ENCODE measurements at places on chromosomes 4 and X.
A peak's percentile ranks its signal among the peaks of the same experiment; 100 is the strongest.

- peak; percentile 12 for DNase-seq
These were observed 374.1 kb upstream of the RASGEF1B start for GRCh38 chr4:81845761-81846160.

- no peak for DNase-seq
These were observed 67.4 kb downstream of the AFF2 start for GRCh38 chrX:148567779-148568178.

DNA sequence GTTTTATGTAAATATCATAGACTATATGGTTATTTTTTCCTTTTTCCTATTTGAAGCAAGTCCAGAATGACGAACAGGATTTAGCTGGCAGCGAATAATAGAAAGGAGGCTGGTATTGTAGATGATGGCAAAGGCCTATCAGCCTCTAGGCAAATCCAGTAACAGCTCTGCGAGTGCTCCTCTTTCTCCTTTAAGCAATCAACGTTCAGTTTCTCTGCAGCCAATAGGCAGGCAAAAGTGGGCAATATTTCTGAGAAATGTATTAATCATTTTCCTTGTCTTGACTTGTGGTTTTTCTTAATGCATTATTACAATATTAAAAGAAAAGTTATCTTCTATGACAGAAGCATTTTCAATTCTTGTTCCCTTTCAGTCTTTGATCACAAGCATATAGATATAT is 183.3 kb downstream of the SH3KBP1 start:
- DNase-seq, result no peak

DNA sequence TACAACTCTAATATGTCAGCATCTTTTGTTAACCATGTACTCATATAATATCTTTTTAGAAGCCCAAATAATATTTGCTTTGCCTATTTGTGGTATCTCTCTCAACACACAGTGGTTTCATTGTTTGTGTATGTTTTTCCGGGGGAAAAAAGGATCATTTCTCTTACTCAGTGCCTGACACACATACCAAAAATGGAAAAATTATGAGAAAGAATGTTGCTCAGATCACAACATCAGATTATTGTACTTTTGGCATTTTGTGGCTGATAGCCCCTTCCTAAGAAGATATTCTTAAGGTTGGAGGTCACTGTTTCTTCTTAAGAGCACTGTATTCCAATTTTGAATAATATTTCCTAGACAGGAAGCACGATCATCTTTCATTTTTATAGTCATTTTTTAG is 93.6 kb downstream of the PDLIM5 start:
- peak; percentile 81 for DNase-seq

- DNase-seq, result peak; percentile 85
These were observed 11.4 kb downstream of the RNF175 start for GRCh38 chr4:153748378-153748777.

DNA sequence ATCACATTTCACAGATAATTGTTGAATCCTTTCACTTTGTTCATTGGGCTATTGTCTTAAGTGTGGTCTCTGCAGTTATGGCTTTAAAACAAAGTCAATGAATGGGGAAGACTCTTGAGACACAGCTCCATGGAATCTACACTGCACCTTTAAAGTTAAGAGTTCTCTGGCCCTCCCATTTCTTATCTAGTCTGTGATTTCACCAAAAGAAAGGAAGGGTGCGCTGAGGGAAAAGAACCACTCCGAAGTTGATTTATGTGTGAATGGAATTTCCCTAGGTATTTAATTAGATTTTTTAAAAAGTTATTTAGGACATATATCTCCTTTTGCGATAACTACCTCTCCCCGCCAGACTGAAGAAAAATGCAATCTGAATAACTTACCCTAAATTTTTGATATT is 2.5 kb downstream of the SEPTIN11 start:
- DNase-seq, result peak; percentile 36

- DNase-seq, result peak; percentile 33
These were observed 45.4 kb downstream of the BMPR1B start for GRCh38 chr4:94803181-94803580.

DNA sequence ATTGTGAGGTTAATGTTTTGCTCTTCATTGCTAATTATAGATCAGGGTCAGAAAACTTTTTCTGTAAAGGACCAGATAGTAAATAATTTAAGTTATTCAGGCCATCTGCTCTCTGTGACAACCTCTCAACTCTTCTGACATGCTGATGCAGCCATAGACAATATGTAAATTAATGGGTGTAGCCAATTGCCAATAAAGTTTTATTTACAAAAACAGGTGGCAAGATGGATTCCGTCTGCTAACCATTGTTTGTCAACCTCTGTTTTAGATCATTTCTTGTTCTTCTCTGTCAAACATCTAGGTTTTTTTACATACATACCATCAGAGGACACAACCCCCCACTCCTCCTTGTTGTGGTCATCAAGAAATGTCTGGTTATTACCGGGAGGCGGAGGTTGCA is 33.7 kb downstream of the ASB9 start:
- DNase-seq, result no peak

GRCh38 chr4:87068583-87069021 is 133.8 kb downstream of the AFF1 start:
- peak; percentile 35 for DNase-seq

DNA sequence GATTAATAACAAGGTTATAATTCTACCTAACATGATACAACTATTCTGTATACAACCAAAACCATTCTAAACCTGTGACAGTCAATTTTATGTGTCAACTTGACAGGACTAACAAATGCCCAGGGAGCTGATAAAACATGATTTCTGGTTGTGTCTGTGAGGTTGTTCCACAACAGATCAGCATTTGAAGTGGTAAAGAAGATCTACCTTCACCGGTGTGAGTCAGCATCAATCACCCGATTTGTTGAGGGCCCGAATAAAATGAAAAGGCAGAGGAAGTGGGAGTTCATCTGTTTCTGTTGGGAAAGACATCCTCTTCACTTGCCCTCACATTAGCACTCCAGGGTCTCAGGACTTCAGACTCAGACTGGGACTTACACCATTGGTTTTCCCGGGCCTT is 187.9 kb downstream of the MAB21L2 start:
- no peak for DNase-seq

GRCh38 chr4:185672151-185672550 is 136.8 kb upstream of the PDLIM3 start:
- DNase-seq, result no peak

DNA sequence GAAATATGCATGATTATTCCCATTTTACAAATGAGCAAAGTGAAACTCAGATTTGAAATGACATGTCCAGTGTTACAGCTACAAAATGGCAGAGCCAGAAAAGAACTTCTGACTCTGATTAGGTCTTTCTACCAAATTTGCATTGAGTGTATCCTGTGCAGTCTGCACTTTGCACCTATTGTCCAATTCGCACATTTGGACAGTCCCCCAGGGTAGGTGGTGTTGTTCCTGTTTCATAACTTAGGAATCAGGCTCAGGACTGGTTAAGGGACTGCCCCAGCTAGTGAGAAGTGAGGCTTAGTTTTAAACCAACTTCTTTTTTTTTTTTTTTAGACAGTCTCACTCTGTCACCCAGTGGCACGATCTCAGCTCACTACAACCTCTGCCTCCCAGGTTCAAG is 137.9 kb upstream of the NALF2 start:
- DNase-seq, result no peak

DNA sequence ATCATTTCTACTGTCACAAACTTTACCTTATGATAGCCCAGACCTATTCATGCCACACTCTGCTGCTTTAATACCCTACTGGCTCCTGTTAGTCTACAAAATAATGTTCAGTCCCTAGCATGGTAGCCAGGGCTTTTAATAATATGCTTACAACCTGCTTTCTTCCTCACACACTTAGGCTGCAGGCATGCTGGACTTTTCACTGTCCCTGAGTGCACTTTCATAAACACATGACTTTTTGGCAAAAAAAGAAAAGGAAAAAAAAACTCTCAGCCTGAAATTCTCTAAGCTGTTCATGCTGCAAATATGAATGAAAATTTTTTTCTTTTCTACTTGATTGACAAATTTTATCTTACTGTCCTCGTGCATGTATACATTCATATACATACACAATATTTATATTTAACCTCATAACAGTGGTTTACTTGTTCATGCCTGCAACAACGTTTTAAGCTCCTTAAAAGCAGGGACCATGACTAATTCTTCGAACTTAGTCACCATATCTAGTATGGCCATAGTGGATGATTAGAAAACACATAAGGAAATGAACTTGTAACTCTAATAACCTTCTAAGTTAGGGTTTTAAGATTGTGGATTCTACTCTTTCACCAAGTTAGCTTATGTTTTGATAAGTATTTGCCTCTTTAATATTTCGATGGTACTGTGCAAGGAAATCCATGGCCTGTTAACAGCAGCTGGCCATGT is 229.5 kb downstream of the SPCS3 start:
- DNase-seq, result peak; percentile 54

GRCh38 chr4:113070755-113071154 is 21.3 kb downstream of the ANK2 start:
- DNase-seq, result no peak

GRCh38 chr4:138226351-138226750 is 15.8 kb downstream of the SLC7A11 start:
- no peak for DNase-seq

GRCh38 chr4:124262211-124263179 is 450.0 kb downstream of the ANKRD50 start:
- peak; percentile 95 for DNase-seq

GRCh38 chr4:169604131-169604900 is 8.1 kb downstream of the NEK1 start:
- DNase-seq, result peak; percentile 88

- peak; percentile 47 for DNase-seq
These were observed 254.4 kb upstream of the BOD1L1 start for GRCh38 chr4:13881892-13882291.

DNA sequence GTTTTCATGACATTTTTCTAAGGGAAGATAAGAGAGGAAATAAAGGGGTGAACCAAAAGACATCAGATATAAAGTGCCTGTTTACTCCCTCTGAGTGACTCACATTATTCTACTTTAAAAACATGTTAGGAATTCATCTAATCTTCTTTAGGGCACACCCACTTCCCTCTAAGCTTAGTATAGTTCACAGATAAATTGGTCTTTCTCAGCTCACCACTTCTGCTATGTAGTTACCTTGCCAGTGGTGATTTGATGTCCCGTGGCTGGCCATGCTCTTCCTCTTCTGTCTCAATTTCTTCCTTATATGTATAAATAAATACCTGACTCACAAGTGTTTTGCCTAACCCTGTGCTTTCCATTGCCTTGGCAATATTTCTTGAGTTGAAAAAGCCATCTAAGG is 96.8 kb downstream of the PDLIM5 start:
- peak; percentile 95 for DNase-seq

GRCh38 chr4:6658597-6659075 is 18.2 kb downstream of the MRFAP1 start:
- DNase-seq, result peak; percentile 54

- no peak for DNase-seq
These were observed 56.2 kb downstream of the NAF1 start for GRCh38 chr4:163110442-163110841.

DNA sequence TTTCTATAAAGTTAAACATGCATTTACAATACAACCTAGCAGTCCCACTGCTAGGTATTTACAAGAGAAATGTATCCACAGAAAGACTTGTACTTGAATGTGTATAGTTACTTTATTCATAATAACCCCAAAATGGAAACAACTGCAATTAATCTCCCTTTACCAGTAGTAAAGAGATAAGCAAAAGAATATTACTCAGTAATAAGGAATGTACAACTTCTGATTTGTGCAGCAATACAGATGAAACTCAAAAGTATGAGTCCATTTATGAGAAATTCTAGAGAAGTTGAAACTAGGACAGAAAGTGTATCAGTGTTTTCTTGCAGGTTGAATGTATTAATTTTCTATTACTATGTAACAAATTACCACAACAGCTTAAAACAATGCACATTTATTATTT is 15.2 kb downstream of the USP53 start:
- DNase-seq, result peak; percentile 60

DNA sequence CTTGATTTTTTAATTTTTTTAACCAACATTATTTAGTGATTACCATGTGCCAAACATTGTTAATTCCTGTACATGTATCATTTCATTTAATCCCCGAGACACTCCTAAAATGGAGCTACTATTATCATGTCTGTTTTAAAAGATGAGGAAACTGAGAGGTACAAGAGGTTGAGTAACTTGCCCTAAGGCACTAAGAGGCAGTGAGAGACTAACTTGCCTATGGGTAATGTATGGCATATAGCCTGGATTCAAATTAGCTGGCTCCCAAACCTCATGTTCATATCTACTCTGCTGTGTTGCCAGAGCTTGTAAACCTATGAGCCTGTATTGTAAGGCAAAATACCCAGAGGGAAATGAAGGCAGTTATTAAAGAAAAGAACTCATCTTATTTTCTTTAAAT is 443.6 kb downstream of the IL15 start:
- no peak for DNase-seq

DNA sequence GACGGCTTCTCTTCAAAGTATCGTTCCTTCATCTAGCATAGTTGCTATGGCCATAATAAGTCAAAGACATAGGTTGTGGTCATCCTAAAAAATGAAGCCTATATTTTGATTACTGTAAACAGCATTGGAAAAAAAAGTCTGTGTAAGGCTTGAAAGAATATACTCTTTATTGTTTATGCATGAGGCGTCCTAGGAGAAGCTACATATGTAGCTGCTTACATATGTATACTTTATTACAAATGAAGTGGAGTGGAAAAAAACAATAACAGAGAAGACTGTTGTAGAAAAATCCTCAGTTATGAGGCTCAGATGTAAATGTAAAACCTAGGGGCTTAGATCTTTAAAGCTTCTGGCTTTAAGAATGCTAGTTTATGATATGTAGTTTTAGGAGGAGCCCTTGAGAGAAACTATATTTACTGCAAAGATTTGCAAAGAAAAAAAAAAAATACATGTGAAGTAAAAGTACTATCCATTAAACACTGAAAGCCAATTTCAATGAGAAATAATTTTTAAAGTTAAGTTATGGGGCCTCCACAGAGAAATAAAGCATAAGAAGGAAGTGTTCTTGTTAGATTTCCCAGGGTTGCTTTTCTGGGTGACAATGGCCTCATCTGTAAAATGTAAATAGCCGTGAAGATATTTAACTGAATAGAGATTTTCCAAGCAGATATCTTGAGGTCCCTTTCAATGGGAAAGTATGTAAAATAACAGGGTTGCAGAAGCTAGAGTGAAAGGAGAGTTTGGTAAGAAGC is 598.2 kb downstream of the TRIML1 start:
- no peak for DNase-seq

DNA sequence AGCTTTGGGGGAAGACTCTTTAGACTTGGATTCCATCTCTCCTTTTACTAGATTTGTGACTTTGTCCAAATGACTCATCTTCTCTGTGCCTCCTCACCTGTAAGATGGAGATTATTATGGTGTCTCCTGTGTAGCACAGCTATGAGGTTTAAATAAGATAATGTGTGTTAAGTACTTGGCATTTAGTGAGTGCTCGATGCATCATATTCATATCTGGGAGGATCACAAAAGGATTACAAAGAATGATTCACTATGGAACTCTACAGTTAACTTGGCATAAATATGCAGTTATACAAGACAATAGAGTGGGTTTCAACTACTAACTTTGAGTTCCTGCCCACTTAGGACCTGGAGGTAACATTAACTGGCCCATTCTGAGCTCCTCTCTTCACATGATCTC is 2.3 kb downstream of the GBA3 start:
- no peak for DNase-seq

Data from choroid plexus epithelial cell (primary cell).